Omental fat pad (tissue), 4 donors: ENCODE measurements at places on chromosomes 3 and 15. TPM values are rescaled to one million over a fixed set of nuclear protein-coding genes. Genes with fewer than 3 reads are reported as not detected.

- no peak for DNase-seq
Measured at GRCh38 chr3:177066068-177066467, 131.2 kb downstream of the TBL1XR1 start.

- no peak for DNase-seq
Measured at GRCh38 chr3:106877627-106878026, 499.6 kb upstream of the CCDC54 start.

DNA sequence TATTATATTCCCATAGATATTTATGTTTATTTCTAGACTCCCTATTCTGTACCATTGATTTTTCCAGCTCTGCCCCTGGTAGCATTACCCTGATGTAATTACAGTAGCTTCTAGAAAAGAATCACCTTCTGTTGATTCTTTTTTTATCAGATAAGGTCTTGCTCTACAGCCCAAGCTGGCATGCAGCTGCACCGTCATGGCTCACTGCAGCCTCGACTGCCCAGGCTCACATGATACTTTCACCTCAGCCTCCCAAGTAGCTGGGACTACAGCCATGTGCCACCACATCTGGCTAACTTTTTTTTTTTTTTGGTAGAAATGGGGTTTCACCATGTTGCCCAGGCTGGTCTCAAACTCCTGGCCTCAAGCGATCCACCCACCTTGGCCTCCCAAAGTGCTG is 41.8 kb downstream of the SLC24A1 start:
- DNase-seq: no peak

DNA sequence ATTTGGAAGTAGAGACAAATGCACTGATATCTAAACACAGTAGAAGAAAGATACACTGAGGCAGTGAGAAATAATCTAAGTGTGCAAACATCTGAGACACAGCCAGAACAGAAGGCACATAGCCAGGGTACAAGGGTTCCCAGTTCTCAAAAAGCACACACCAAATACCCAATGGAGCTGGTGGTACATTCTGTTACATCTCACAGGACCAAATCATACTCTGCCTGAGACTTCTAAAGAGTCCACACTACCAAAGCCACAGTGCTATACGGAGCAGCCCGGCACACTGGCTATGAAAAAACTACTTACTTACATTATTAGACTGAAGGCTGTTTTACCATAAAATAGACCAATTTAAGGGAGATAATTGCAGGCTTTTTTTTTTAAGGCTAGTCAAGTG is 19.3 kb downstream of the CLPX start:
- no peak for DNase-seq

GRCh38 chr3:174337227-174337626 is 521.9 kb upstream of the NAALADL2 start:
- no peak for DNase-seq

GRCh38 chr15:96593735-96594134 is 263.2 kb downstream of the NR2F2 start:
- DNase-seq: no peak

- DNase-seq: no peak
Measured at GRCh38 chr3:172038798-172039435, 461 bp upstream of the FNDC3B start.

DNA sequence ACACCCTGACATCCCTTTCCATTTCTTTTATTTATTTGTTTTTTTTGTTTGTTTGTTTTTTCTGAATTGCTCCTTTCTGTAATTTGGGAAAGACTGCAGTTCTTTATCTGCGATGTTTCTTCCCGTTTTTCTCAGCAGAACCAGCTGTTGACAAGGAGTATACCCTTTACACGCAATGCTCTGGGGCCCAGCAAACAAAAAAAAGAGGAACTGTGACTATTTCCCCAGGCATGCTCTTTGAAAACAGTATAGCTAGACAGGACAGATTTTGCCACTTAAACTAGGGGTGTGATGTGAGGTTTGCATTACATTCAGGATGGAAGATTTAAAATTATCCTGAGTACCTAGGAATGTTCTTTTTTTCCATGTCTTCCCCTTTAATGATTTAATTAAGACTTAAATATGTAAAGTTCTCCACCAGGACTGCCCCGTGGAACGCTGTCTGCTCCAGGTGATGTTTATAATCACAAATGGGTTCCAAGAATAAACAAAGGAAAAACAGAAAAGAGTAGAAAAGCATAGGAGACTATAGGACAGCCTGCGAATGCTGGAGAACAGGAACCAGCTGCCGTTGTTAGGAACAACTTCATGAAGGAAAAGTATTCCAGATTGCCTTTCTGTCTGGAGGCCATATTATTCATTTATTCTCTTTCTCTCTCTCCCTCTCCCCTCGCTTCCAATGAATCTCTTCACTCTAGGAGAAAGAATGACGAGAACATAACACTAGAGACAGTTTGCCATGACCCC is 43.3 kb downstream of the TGFBR2 start:
- DNase-seq: no peak

DNA sequence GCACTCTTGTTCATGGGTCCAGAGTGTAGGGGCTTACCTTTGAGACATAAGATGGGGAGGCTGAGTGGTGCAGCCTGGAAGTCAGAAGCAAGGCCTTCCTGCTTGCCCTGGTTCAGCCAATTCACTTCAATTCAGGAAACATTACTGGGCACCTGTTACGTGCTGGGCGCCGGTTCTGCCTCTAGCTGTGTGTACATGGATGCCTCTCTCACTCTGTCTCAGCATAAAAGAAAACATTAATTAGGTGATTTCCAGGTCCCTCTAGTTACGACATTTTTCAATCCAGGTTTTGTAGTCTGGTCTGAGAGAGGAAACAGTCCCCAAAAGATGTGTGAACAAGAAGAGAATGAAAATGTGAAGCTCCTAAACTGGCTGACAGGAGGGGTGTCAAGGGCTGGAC is 1.2 kb downstream of the RTP1 start:
- no peak for DNase-seq

DNA sequence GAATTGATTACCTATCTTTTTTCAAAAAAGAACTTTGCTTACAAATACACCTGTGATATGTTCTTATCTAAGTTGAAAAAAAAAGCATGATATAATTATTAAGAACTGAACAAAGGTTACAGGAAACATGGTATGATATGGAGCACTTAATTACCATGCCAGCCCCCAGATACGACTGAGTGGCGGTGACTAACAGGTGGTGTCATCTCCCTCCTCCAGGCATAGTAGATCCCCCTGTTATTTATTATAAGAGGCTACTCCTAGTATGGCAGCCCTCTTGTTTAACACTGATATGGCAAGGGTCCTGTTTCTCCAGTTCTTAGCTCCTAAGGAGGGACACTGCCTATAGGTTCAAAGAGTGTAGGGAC is 31.0 kb upstream of the TM4SF4 start:
- DNase-seq: no peak

Gene FOXB1
- total RNA-seq: not detected

Gene DPPA4
- 0.36 TPM for total RNA-seq

Gene RTP3
- total RNA-seq: not detected

DNA sequence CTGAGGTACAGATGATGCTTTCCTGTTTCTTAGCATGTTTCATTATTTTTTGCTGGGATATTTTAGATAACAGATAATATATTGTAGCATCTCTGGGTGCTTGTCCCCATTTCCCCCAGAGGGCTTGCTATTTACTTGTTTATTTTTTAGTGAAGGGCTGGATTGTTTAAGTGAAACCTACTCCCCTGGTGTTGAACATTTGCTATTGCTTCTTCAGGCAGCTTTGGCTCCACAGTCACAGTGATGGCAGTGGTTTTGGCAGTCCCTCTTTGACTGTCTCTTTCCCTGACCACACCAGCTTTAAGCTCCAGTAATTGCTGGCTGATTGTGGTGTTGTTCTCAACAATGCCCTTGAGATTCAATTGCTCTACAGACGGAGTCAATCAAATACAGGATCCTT is 128.9 kb downstream of the KLF13 start:
- DNase-seq: no peak

Gene CELF6
- total RNA-seq: 4.9 TPM

- DNase-seq: no peak
Measured at GRCh38 chr3:126365351-126366277, 8.4 kb upstream of the KLF15 start.

DNA sequence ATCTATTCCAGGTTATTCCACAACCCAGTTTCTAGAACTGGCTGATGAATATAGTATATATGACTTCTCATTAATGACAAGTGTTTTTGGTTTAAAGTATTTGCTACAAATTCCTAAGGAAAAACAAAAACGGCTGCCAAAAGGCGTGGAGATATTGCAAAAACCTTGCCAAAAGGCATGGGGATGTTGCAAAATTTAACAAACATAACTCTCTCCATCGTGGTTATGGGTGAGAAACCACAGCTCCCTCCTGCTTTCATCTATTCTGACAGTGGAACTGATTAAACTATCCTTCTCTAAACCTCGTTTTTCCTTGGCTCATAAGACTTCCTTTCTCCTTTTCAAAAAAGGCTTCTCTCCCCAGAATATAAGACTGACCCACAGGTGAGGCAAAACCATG is 342.0 kb upstream of the PDZRN3 start:
- no peak for DNase-seq

GRCh38 chr3:130963878-130964277 is 62.7 kb downstream of the ASTE1 start:
- DNase-seq: no peak

Gene C3orf52
- 2.3 TPM for total RNA-seq

GRCh38 chr3:31067004-31067403 is 172.5 kb upstream of the GADL1 start:
- no peak for DNase-seq

DNA sequence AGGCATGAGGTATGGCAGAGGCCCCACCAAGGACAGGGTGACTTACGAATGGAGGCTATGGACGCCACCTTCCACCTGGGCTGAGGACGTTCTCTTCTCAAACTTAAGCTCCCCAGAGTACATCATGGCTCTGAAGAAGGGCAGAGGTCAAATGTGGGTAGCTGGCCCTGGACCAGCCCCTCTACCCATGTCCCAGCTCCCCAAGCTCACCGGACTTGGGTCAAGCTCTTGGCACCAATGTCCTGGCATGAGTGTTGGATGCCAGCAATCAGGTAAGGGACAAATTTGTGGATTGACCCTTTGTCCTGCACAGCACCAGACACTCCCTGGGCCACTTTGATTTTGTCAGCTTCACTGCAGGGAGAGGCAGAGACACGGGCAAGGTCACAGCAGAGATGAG is 2.5 kb downstream of the NDUFAF3 start:
- DNase-seq: no peak

- DNase-seq: no peak
Measured at GRCh38 chr3:173911446-173911845, 513.9 kb downstream of the NLGN1 start.

- no peak for DNase-seq
Measured at GRCh38 chr15:71138473-71138872, 23.2 kb downstream of the THSD4 start.

DNA sequence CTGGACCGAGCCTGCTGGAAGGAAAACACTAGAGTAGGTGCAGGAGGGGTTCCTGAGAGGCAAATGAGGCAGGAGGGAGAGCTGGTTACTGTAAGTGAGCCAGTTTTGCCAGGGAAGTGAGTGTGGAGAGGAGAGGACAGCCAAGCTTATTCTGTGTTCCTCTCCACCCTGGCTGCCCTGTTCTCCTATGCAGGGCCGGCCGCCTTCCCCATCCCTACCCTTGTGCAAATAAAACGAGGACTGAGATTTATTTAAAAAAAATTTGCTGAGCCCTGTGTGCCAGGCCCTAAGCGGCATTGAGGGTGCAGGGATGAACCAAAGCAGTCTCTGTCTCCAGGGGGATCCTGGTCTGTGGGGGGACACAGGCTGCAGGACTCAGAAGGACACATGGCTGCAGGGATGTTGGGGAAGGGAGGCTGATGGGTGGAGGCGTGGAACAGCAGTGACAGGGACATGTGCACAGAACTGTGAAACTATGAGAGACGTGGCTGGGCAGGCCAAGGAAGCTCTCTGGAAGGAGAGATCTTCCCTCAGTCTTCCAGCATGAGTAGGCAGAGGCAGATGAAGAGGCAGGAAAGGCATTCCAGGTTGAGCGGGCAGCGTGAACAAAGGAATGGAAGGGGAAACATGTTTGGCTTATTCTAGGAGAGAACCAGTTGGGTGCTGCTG is 12.1 kb downstream of the CORO2B start:
- DNase-seq: no peak

DNA sequence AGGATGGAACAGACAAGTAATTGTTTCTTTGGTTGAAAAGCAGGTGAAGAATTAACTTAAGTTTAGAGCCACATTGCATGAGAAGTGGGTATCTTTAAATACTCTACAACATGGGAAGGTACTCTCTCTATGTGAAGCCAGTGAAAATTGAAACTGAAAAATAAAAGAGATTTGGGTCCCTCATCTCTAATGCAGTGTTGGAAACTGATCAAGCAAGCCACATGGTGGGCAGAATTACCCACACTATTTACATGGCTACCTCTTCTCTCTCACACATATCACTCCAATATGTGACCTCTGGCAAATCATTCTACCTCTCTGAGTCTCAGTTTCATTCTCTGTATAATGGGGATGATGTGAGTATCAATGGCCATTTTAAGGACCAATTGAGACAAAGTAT is 339.0 kb downstream of the IL5RA start:
- DNase-seq: no peak
